Cerebellar nuclear complex (tissue), 1 donor: ENCODE measurements at places on chromosomes 2 and 18.

- no peak for DNase-seq
Observed at GRCh38 chr2:29463181-29463900, 348.1 kb downstream of the CLIP4 start.

- DNase-seq, result no peak
Observed at GRCh38 chr2:163475815-163476214, 260.0 kb downstream of the FIGN start.

DNA sequence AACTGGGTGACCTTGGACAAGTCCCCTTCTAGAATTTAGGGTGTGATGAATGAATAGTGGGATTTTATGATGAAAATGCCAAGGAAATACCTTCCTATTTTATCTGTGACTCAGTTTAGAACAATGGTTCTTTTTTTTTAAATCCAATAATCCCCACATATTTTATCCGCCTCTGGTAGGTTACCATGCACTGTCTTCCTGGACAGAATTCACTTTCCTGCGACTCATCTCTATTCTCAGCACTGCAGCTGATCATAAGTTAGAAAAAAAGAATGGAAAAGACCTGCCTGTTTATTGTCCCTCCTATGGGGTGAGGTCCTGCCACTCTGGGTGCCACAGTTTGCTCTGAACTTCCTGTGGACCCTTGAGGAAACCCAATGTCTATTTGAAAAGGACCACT, 73.1 kb downstream of the IRS1 start:
- DNase-seq, result no peak

- no peak for DNase-seq
Observed at GRCh38 chr2:196075196-196075595, 6.6 kb upstream of the DNAH7 start.

DNA sequence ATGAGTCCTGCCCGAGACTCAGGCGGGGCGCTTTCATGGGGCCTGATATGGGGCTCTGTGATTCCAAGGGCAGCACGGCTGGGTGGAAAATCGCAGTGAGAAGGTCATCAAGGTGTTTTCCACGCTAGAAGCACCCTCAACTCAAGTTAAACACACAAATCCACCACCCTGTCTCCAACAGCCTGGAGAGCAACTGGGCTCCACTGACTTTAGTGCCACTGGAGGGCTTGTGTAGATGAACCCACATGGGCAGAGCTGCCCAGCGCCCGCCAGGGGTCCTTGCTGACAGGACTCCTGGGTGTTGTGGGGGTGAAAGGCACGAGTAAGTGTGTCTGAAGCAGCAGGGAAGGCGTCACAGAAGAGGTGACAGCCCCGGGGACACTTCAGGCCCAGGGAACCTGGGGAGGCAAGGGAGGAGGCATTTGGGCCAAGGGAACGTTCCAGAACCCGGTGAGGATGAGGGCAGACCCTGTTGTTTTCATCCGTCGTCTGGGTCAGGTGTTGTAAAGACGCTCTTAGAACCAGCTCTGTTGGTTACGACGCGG, 51.8 kb upstream of the CTDP1 start:
- no peak for DNase-seq

DNA sequence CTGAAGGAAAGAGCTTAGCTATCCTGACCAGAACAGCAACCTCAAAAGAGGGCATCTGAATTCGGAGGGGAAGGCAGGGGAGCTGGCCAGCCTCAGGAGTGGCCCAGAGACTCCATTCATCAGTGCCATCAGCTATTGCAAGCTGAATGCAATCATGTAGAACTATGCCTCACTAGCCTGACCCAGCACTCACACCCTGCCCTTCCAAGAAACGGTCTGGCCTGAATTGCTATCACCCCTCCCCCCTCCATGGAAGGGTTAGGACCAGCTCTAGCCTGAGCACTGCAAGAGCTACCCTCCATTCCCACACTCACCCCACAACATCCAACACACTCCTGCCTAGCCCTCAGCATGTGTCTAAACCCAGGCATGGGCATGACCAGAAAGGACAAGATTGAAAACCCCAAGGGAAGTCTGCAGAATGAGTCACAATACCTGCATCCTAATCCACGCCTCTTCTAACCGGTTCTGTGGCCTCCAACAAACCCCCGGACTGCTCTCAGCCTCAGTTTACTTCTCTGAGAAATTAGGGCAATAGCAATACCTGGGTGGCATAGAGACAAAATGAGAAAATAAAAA, 120.3 kb downstream of the BCL11A start:
- DNase-seq, result no peak

- no peak for DNase-seq
Observed at GRCh38 chr2:215793747-215794595, 219.4 kb downstream of the MREG start.

- DNase-seq, result no peak
Observed at GRCh38 chr2:17821535-17822444, 5.5 kb downstream of the MSGN1 start.

GRCh38 chr18:2895391-2895790, 48.6 kb downstream of the EMILIN2 start:
- no peak for DNase-seq

- no peak for DNase-seq
Observed at GRCh38 chr2:12803607-12804006, 86.9 kb downstream of the TRIB2 start.

DNA sequence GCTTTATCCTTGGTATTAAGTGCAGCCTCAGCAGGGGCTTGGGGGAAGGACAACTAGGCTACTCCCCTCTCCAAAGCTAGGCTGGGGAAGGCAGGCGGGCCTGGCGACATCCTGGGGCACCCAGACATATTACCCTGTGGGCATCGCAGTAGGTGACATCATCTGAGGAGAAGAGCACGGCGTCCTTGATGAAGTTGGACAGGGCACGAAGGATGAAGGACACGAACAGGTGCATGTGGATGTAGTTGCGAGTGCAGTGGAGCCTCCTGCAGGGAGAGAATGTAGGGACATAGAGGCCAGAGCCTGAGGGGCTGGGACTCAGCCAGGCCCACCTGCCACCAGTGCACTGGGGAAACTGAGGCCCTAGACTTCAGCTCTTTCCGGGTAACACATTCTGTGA, 32.3 kb downstream of the TMEM37 start:
- no peak for DNase-seq

DNA sequence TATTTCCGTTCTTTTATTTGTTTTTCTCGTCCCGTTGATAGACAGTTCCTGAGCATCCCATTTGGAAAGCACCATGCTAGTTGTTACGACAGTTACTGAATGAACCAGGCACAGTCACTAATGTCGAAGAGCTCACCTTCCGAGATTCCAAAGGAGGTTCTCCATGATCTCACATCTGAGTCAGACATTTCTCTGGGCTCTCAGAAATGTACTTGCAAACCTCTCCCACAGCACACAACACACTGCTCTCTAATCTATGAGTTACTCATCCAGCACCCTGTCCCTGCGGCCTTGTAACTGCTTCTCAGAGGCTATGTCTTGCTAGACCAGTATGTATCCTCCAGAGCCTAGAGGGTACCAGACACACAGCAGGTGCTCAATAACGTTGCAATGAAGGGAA, 174.7 kb downstream of the DNER start:
- no peak for DNase-seq
